ENCODE measurements at places on chromosomes 4 and X.

- no peak for DNase-seq
Measured at GRCh38 chrX:85326234-85327059, 53.0 kb downstream of the POF1B start.

GRCh38 chr4:164488114-164488513 lies 265.8 kb upstream of the SMIM31 start:
- no peak for DNase-seq

GRCh38 chr4:10743357-10743756 lies 58.8 kb upstream of the CLNK start:
- DNase-seq = no peak

GRCh38 chr4:186606591-186606992 lies 51.2 kb upstream of the MTNR1A start:
- DNase-seq = no peak

DNA sequence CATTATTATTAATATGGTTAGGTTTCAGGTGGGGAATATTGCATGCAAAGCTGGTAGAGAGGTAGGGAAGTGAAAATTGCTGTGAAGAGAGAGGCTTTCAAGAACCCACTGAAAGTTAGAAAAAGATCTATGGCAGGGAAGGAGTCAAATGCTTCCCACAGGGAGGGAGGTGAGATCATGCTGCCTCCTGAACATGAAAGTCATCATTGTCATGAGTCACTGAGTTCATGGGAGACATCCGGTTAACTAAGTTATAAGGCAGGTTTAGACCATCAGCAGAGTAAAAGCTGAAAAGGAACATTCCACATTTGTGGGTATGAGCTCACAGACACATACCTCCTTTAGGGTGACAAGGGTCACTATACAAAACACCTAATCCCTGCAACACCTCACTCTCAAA lies 16.2 kb downstream of the GATB start:
- DNase-seq = no peak

GRCh38 chrX:77597090-77597489 lies 149.9 kb downstream of the FGF16 start:
- no peak for DNase-seq

- DNase-seq = no peak
Measured at GRCh38 chrX:136816975-136817374, 36.2 kb upstream of the ARHGEF6 start.
